ENCODE measurements at places on chromosomes 12 and 14.

GRCh38 chr12:94545935-94546771 lies 86.5 kb upstream of the CEP83 start:
- peak; percentile 30 for DNase-seq

GRCh38 chr14:76773188-76773885 lies 12.1 kb downstream of the VASH1 start:
- peak; percentile 37 for DNase-seq

GRCh38 chr14:22678221-22678620 lies 34.1 kb upstream of the OR6J1 start:
- no peak for DNase-seq

GRCh38 chr12:95582230-95583058 lies 31.2 kb upstream of the USP44 start:
- no peak for DNase-seq

GRCh38 chr14:50608302-50608851 lies 48.4 kb downstream of the ATL1 start:
- no peak for DNase-seq

DNA sequence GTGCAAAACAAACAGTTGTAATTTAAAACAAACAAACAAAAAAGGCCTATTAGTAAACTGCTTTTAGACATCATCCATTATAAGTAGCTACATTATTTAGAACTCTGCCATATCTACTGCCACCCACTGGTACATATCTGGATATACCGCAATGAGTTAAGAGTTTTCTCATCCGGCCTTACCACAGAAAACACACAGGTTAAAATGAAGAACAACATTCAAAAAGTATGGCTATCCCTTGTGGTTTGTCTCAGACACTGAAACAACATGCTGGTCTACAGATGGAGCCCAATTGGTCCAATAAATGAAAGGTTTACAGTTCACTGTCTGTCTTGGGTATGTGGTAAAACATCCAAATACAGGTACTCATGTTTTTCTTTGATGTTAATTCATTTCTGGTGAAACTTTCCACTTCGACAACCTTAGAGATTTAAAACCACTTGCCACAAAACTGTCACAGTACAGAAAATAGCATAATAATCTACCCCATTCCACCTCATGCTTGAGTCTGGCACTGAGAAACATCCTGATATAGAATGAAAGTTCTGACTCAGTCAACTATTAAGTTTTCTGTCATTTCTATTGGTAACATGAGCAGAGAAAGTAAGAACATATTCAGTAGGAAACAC lies 354.3 kb downstream of the CEP128 start:
- no peak for DNase-seq

Data from AG04450 (cell line).